Globus pallidus (tissue), 1 donor: ENCODE measurements at places on chromosomes 16 and 17.

DNA sequence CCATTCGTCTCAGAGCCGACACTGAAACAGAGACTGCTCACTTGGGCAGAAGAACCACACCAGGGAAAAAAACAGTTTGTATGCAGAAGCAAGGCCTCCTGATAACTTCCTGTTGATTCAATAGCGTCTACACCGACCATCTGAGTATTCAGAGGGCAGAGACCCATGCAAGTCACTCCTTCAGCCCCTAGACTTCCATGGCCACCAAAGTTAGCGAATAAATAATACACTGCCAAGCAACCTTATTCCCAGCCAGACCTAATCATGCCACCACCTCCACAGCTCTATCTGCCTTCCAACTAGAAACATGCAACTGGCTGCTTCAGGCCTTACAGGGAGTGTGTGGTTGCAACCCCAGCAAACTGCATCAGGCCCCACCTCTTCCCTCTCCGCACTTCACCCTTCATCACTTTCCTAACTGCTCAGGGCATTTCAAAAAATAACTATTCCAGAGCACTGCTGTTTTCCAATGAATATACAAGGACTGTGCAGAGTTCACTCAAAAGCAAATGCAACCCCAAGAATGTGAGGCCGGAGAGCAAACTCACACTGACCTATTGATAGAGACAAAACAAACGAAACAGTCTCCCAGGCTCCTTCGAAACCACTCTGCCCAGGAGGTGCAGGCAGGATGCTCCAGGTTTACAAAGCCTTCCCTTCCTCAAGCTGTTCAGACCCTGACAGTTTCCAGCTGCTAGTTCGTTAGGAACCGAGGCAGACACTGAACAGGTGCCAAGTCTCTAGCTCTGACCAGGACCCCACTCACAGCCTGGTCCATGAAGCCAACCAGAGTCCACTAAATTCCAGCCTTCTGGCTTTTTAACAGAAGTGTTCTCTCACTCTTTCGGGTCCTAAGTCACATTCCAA is 3.6 kb downstream of the USP7 start:
- no peak for DNase-seq

DNA sequence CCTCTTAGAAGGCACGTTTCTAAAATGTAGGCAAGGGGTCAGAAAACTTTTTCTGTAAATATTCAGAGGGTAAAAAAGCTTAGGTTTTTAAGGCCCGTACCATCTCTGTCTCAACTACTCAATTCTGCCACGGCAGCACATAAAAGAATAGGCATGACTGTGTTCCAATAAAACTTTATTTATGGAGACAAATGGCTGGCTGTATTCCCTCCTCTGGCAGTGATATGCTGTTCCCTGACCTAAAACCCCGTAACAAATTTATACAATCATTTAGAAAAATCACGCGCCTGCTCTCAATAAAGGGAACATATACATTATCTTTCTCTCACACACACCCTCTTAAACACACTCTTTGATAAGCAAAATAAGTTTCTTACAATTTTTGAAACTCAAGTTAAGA is 138.7 kb downstream of the ZFHX3 start:
- DNase-seq = no peak

GRCh38 chr16:16989368-16989767 is 481.4 kb downstream of the XYLT1 start:
- DNase-seq = no peak

DNA sequence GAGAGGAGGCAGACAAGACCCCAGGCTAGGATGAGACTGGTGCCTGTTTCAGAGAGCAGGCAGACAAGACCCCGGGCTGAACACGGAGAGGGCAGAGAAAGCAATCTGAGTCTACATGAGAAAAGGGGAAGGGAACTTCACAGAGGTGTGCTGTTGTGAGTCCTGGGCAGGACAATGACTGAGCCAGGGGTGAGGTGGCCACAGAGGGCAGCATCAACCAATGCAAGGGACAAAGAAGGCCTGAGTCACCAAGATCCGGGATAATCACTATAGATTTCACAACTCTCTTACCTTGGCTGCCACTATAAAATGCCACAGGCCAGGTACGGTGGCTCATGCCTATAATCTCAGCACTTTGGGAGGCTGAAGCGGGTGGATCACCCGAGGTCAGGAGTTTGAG is 89.0 kb downstream of the SLC39A11 start:
- DNase-seq = no peak

- DNase-seq = no peak
Observed at GRCh38 chr17:73758245-73758644, 114.0 kb upstream of the SDK2 start.

DNA sequence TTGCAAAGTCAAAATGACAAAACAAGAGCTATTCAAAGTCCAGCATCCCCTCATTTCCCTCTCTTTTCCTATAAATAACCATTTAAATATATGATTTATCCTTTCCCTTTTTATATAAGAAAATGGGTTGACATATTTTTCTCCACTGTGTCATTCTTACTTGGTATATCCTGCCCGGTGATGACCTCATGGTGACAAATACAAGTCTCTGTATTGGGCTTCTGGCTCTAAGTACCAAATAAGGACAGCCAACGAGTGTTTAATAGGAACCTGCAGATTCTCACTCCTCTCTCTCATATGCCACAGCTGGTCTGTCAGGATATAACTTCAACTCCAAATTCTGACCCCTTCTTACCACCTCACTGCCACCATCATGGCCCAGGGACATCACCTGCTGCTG is 25.5 kb upstream of the CBLN1 start:
- DNase-seq = no peak

- no peak for DNase-seq
Observed at GRCh38 chr17:45334701-45335677, 18.2 kb upstream of the MAP3K14 start.
